Endothelial cell of coronary artery (primary cell): ENCODE measurements at places on chromosomes 5 and 9. TPM values are rescaled to one million over a fixed set of nuclear protein-coding genes. Genes with fewer than 3 reads are reported as not detected.

TRIM41 gene
- total RNA-seq, result 12.1 and 13.5 TPM in 2 replicates

ADRB2 gene
- total RNA-seq, result 3.1 and 3.2 TPM in 2 replicates

SPATA31A3 gene
- not detected in 2 replicates for total RNA-seq

SNX24 gene
- total RNA-seq, result 8.7 TPM in 2 replicates

SLCO6A1 gene
- under 0.01 TPM in 1 of 2 replicates, not detected in the other for total RNA-seq

ARHGEF37 gene
- 9.4 and 11.2 TPM in 2 replicates for total RNA-seq

PCDHA7 gene
- total RNA-seq, result 0.27 and 0.28 TPM in 2 replicates

CD14 gene
- 0.09 and 2.2 TPM in 2 replicates for total RNA-seq

HARS1 gene
- 79.3 and 96.4 TPM in 2 replicates for total RNA-seq

FAM151B gene
- 2.7 and 3.4 TPM in 2 replicates for total RNA-seq

SPINK14 gene
- not detected in 2 replicates for total RNA-seq

BARHL1 gene
- not detected in 2 replicates for total RNA-seq

ADAMTS12 gene
- 0.09 and 16.9 TPM in 2 replicates for total RNA-seq

SLC25A2 gene
- total RNA-seq, result 0.09 and 0.19 TPM in 2 replicates

FAM240B gene
- total RNA-seq, result not detected in 2 replicates

CDH6 gene
- total RNA-seq, result 0.27 and 10.6 TPM in 2 replicates

FAM221B gene
- total RNA-seq, result not detected in 2 replicates

AGXT2 gene
- not detected in 2 replicates for total RNA-seq

PPP3R2 gene
- not detected in 2 replicates for total RNA-seq

GRIA1 gene
- total RNA-seq, result under 0.01 TPM in 1 of 2 replicates, not detected in the other

RECK gene
- 10.1 and 24.8 TPM in 2 replicates for total RNA-seq

PSD2 gene
- total RNA-seq, result not detected in 2 replicates

ANKRD31 gene
- total RNA-seq, result under 0.01 TPM in 1 of 2 replicates, not detected in the other

IRX2 gene
- 0.28 TPM in 1 of 2 replicates, not detected in the other for total RNA-seq

PDCD1LG2 gene
- total RNA-seq, result 11.7 and 24.4 TPM in 2 replicates

NR6A1 gene
- total RNA-seq, result 0.36 and 0.38 TPM in 2 replicates

PCDHA1 gene
- total RNA-seq, result under 0.01 TPM in 1 of 2 replicates, not detected in the other

LCP2 gene
- not detected in 2 replicates for total RNA-seq

RNF208 gene
- 0.09 and 0.19 TPM in 2 replicates for total RNA-seq

ITGA2 gene
- total RNA-seq, result 67.9 and 80.6 TPM in 2 replicates

FOCAD gene
- total RNA-seq, result 64.7 and 84.9 TPM in 2 replicates

CDO1 gene
- total RNA-seq, result 1.0 and 2.0 TPM in 2 replicates

FCN2 gene
- total RNA-seq, result not detected in 2 replicates

PKD2L2 gene
- total RNA-seq, result not detected in 2 replicates

DNAI1 gene
- total RNA-seq, result 0.45 TPM in 1 of 2 replicates, not detected in the other

COQ4 gene
- total RNA-seq, result 20.9 and 30.8 TPM in 2 replicates

ARAP3 gene
- total RNA-seq, result 30.1 and 35.6 TPM in 2 replicates

PCDHAC2 gene
- 0.09 and 2.4 TPM in 2 replicates for total RNA-seq

MLANA gene
- not detected in 2 replicates for total RNA-seq

ORM1 gene
- not detected in 2 replicates for total RNA-seq

KIF4B gene
- total RNA-seq, result 0.19 and 0.27 TPM in 2 replicates

STC2 gene
- total RNA-seq, result 30.4 and 303 TPM in 2 replicates

CXXC5 gene
- total RNA-seq, result 6.5 and 23.0 TPM in 2 replicates

MYMK gene
- total RNA-seq, result not detected in 2 replicates

OR1Q1 gene
- total RNA-seq, result not detected in 2 replicates

CNOT8 gene
- 58.8 and 59.7 TPM in 2 replicates for total RNA-seq

ENC1 gene
- total RNA-seq, result 126 and 134 TPM in 2 replicates

OR1L6 gene
- not detected in 2 replicates for total RNA-seq
